ENCODE measurements at places on chromosomes 7 and 10. TPM values are rescaled to one million over a fixed set of nuclear protein-coding genes. Genes with fewer than 3 reads are reported as not detected.

DNA sequence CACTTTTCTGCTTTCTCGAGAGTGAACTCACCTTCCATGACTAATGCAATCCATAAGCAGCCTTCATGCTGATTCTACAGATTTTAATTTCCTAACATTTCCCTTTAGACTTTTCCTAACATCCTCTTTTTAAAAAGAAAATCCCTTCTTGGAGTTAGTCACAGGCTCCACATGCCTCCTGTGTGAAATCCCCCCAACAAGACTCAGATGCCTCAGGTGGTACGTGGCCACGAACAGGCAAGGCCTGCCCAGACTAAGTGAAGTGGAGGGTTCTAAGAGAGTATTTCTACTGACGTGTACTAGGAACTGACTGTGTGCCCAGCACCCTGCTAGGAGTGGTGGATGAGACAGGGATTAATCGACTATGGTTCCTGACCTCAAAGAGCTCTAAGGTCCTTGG, 125.9 kb upstream of the HPS1 start:
- no peak for DNase-seq

- no peak for DNase-seq
Observed at GRCh38 chr7:69599955-69600709, 1.9 kb downstream of the AUTS2 start.

- DNase-seq = no peak
Observed at GRCh38 chr7:80298201-80298600, 163.6 kb downstream of the GNAI1 start.

GRCh38 chr10:66381045-66381444, 544.8 kb upstream of the LRRTM3 start:
- no peak for DNase-seq

DNA sequence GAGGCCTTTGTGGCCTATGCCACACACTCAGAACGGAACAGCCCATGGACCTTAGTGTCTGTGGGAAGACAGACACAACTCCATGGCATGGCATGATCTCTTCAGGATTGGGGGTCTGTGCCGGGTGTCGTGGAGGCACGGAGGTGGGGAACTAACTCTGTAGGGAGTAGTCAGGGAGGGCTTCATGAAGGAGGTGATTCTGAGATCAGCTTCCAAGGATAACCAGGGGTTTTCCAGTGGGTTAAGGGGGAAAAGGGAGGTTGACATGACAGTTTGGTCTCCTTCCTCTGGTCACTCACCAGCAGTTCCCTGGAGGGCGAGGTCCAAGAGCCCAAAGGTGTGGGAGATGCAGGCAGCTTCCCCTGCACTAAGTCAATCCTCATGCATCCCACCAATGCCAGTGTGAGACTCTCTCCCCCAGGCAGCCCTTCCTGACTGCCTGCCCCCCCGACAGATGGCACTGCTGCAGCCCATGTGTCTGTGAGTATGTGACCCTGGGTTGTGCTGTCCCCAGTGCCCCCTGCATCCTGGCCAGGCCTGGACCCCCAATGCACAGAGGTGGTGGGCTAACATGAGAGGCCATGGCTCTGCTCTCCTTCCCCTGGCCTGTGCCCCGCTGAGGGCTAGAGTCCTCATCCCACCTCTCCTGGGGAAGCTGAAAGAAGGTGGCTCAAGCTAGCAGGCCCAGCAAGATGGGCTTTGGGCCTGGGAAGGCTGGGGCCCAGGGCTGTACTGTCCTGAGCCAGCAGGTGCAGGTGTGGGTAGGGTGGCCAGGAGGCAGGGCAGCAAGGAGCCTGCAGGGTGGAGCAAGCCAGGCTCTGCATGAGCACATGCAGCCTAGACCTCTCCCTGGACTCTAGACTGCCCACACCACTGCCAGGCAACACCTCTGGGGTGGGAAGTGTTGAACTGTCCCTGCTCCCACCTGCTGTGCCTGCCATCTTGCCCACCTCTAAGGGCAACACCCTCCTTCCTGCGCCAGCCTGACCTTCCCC, 39.7 kb downstream of the RASGEF1A start:
- no peak for DNase-seq

GRCh38 chr10:70135046-70135445, 2.4 kb upstream of the AIFM2 start:
- DNase-seq = no peak

- DNase-seq = no peak
Observed at GRCh38 chr7:95993380-95993779, 221.0 kb downstream of the DYNC1I1 start.

Gene KLLN
- 0.81 TPM for total RNA-seq

Gene VSTM4
- total RNA-seq = 0.10 TPM
